Renal pelvis (tissue), 12 donors: ENCODE measurements at places on chromosomes 2 and 18.

DNA sequence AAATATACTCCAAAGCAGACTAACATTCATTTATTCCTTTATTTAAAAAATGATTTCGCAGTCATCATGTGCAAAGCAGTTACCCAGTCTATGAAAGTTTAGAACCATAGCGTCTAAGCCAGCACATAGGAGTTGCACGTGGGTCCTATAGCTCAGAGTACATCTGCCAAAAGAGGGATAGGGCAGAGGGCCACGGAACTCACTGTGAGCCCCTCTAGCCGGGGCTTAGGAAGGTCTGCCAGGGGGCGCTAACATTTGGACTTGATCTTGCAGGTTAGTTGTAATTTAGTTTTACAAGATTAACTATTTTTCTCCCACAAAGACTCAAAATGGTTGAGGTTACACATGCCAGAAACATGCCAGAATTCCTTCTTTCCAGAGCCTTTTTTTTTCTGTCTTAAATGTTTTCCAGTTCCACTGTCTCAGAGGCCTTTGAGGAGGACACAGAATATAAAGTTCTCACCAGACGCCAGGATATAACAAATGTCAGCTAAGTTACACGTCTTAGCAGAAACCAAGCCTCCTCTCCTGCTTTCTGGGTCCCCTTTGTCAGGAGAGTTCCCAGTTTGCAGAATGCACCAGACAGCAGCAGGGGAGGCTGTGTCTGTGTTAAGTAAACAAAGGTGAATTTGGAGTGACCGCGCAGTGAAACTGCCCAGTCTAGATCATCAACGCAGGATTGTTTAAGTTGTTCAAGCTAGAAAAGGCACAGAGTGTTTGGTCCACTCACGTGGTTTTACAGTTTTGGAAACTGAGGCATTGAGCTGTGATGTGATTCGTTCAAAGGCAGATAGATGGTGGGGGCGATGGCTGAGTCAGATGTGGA lies 292.0 kb downstream of the PRKCE start:
- no peak for DNase-seq

GRCh38 chr2:240603846-240604245 lies 17.3 kb downstream of the CAPN10 start:
- no peak for DNase-seq

DNA sequence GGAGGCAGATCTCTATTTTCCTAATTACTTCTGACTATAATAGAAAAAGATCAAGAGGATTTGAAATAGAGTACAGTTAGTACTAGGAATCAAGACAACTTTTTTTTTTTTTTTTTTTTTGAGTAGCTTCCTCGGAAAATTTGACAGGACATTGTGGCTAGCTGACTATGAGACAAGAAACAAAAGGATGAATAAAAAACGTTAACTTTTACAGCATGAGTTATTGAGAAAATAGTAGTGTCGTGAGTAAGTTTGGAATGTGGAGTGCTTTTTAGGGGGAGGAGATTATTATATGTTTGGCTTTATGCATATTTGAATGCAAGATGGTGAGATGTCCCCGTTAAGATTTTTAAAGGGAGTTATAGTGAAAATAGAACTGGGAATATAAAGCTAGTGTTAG lies 27.7 kb upstream of the CPS1 start:
- no peak for DNase-seq

DNA sequence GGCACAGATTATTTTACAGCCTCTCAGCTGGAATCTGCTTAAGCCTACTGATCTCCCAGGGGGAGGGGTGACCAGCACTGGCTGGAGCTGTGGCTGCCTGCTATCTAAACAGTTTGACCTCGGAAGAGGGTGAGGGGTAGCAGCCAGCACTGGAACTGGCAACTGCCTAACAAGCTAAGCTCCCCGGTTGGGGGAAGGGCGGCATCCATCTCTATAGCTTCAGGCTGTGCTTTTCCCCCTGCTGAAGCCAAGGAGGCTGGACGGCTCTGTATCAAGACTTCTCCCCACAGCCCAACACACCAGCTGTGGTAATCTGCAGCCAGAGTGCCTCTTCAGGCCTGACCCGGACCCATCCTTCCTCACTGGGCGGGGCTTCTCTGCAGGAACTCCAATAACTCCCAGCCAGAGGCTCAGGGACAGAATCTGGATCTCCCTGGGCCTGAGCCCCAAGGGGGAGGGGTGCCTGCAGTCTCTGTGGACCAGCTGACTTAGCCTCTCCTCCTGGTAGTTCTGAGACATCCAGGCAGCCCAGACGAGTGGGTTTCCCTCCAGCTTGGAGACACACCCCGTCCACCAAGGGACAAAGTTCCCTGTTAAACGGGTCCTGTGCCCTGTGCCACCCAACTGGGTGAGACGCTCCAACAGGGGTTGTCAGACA lies 560.2 kb downstream of the LRP1B start:
- no peak for DNase-seq

- no peak for DNase-seq
Measured at GRCh38 chr2:172434821-172435605, 7.6 kb downstream of the ITGA6 start.

- no peak for DNase-seq
Measured at GRCh38 chr18:26268454-26268853, 42.2 kb downstream of the TAF4B start.

DNA sequence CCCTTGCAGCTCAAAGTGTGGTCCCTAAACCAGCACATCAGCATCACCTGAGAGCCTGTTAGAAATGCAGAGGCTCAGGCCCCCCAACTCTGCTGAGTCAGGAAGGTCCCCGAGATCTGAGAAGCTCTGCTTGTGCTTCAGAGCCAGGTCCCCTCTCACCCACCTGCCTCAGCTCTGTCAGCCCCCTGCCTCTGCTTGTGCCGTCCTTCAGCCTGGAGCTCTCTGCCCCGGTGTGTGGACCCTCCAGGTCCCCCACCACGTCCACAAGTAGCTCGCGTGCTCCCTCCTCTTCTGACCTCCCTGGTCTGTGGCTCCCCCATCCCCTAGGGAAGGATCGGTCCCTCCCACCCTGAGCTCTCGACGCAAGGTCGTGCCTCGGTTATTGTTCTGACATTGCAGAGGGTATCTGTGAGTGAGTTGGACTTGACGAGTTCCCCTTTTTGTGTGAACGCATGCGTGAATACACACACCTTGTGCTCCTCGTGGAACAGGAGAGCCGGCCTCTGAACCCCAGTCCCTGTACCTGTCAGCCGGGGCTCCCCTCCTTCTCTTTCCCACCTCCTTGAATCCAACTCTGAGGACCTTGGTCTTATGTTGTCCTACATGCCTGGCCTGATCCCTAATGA lies 75.5 kb upstream of the TAF1B start:
- DNase-seq: no peak

- no peak for DNase-seq
Measured at GRCh38 chr2:30656079-30656478, 151.2 kb downstream of the CAPN13 start.

GRCh38 chr2:239231231-239232194 lies 169.3 kb downstream of the HDAC4 start:
- no peak for DNase-seq
